ENCODE measurements at places on chromosomes 5 and 9.

DNA sequence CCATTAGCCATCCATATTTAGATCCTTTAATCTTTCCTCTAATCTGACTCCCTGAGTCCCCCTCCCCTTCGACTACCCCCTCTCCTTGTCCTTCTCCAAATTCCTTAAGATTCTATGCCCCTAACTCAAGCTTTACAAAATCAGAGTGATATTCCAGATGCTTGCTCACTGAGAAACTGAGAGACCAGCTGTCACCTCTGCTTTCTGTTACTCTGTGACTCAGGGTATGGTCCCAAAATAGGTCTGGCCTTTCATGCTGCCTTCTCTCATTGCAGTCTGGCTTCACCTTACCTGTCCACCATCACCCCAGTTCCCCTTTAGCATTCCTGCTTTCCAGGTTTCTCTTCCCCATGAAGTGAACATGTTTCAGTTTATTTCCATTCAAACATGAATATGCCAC is 383.3 kb upstream of the SLC30A5 start:
- no peak for DNase-seq

- no peak for DNase-seq
These were observed 946.3 kb downstream of the DTWD2 start for GRCh38 chr5:118042076-118042475.

DNA sequence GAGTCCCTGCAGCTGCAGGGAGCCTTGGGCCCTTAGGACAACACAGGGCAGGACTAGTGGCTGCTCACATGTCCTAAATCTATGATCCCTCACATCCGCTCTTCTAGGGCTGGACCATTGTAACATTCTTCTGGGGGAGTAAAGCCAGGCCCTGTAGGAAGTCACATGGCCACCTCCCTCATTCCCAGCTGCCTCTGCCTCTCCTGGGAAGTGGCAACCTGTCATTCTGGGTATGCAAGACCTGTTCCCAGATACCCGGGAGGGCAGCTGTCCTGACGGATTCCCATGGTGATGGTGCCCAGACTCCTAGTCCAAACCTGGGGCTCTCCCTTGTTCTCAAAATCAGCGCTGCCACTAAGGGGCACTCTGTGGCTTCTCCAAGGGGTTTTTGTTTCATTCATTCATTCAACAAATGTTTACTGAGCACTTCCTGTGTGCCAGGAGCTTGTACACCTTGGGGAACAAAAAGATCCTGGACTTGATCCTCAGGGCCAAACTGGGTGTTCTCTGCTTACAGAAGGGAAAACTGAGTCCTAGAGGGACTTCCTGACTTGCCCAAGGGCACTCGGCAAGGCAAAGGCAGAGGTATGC is 85.6 kb downstream of the PSD2 start:
- DNase-seq: no peak

DNA sequence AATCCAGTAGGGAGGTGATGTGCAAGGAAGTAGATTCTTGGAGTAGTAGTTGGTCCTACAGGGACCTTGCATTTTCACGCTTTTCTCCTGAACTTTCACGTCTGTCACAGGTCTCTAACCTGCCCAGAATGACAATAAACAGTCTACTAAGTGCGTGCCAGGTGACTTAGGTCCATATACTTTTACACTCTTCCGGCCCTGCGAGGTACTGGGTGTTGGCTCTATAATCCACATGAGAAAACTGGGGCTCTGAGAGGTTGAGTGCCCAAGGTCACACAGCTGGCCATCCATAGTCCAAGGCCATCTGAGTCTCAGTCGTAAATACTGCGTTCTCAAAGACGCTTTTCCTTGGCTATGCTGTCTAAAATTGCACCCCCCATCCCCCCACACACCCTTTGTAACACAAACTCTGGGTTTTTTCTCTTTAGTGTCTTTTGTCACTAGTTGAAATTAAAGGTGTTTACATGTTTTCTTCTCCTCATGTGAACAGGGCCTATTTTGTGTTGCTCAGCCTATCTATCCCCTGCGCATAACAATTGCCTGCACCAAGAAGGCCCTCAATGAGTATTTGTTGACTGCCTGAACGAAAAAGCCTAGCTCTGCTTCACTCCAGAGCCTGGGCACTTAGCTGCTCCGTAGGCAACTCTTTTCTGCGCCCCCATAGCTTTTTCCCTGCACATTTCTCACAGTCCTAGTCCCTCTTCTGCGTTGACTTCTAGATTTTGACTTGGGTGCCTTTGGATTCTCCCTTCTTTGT is 943 bp downstream of the SFXN1 start:
- DNase-seq: no peak

GRCh38 chr5:10588109-10588775 is 24.4 kb downstream of the ANKRD33B start:
- no peak for DNase-seq

- peak; percentile 62 for DNase-seq
These were observed 10.6 kb downstream of the TRAF1 start for GRCh38 chr9:120915854-120916470.

DNA sequence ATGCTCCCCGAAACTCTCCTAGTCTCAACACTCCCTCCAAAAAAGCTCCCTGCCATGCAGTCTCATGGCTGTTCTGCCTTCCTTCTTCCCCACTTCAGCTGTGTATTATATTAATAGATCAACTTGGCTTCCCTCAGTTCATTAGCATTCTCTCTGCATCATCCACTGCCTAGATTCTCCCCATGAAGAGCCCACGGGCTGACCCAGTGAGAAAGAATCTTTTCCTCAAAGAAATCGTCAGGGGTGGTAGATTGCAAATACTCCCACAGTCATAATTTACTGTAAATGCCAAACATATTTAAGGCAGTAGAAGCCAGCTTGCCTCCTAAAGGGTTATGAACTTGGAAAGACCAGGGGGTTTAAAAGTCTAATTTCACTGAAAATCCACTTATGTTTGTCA is 33.5 kb downstream of the GNA14 start:
- no peak for DNase-seq

DNA sequence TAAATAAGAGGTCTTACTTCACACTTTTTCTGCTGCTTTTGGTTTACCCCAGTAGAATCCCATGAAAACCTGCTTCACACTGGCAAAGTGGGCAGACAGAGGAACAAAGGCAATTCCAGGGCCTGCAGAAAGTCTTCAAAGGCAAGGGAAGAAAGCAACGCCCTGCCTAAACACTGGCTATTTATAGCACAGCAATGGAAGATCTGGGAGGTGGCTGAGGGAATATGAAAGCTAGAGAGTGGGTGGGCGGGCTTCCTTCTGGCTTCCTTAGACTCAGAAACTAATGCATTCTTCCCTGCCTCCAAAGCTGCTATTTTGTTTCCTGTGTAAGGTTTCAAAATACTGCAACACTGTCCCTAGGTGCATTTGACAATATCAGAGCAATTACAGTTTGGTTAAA is 46.8 kb downstream of the ELAVL2 start:
- DNase-seq: no peak

DNA sequence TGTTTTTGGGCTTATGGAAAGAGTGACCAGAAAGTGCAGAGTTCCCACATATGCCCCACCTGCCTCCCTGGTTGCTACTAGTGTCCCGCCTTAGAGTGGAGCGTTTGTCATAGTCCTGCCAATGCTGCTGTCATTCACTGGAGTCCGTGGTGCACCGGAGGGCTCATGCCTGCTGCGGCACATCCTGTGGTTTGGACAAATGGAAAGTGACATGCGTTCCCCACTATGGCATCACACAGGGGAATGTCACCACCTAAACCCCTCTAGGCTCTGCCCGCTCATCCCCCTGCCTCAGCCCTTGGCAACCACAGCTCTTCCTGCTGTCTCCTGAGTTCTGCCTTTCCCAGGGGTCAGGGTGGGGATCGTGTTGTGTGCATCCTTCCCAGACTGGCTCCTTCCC is 29.2 kb downstream of the IRX4 start:
- DNase-seq: no peak

Measured in CD4-positive, alpha-beta T cell treated with Interleukin-4 for 4 hours (primary cell).